Activated T-cell treated with anti-CD3 and anti-CD28 coated beads, Interleukin-2, amount 50 U/mL, for 24 hours (primary cell): ENCODE measurements at places on chromosomes 13 and 19.

DNA sequence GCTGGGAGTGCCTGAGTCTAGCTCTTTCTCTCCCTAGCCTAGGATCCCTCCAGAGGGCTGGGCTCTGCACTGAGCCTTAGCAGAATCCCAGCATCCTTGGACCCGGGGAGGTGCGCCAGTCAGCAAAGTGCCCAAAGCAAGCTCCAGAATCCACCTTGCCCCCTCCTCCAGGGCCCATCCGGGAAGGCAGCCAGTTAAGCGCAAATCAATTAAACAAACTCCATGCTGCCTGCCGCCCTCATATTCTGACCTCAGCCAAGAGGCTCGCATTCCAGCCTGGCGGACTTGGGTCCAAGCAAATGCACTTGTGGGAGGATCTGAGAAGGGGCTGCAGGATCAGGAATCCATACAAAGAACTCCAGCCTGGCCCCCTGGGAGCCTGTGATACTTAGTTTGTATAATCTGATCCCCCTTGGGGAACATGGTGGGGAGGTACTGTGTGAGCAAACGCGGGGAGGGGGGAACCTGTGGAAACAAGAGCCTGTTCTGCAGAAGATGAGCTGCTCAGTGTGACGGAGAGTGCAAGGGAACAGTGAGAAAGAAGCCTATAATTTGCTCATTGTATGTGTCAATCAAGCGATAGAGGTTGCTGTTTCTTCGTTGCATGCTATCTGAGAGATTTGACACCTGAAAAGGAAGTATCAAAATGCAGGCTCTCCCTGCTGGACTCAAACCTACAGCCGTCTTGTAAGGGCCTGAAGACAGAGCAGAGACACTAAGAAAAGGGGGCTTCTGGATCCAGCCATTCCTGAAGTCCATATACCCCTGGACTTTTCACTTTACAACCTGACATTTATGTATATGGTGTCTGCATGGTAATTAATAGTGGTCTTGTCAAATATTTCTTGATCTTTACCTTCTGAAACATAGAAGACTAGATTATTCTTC, 29.4 kb downstream of the ZNRF4 start:
- DNase-seq: no peak

DNA sequence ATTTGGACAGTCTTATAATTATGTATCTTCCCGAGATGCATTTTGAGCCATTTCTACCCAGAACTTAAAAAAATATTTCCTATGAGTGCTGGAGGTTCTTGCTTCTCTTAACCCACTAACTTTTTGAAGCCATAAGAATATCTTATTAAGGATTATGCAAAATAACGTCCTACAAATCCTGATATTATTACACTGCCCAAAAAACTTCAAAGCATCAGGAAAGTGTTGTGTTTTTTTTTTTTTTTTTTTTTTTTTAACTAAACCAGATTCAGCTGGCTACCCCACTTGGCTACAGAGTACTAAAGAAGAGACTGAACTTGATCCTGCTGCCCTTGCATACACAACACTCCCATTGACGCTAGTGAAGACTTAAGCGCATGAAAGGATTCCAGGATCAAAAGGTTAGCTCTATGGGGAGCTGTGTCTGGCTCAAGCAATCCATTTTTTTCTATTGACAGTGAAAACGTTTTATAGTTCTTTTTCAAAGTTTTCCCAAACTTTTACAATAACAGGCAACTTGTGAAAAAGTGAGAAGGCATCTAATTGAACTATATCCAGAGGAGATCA, 141.4 kb downstream of the KCNRG start:
- DNase-seq: no peak

GRCh38 chr13:90719461-90719860, 628.0 kb upstream of the MIR17HG start:
- no peak for DNase-seq

DNA sequence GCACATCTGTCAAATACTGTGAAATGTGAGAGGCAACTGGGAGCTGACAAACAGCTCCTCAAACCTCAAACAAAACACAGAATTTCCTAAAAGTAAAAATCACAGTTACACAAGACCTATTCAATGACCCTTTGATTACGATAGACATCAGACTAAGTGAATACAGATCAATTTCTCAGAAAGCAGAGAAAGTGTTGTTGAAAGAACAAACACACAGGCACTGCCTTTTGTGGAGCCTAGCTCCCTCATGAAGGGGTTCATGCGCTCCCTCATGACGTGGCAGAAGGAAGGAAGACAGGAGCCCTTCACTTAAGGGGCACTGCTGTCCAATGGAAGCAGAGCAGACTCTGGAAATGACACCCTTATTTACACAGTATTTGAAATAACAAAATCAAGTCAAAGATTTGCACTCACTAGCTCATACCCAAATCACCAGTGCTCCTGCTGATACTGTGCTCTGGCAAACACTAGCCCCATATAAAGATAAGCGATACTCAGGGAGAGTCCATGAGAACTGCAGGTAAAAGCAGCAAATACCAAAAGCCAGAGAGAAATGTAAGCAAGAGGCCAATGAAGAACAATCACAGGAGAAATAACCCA, 144.9 kb downstream of the KLF12 start:
- DNase-seq: no peak

- no peak for DNase-seq
These were observed 45.6 kb downstream of the ANKRD10 start for GRCh38 chr13:110869231-110869804.

- no peak for DNase-seq
These were observed 27.9 kb upstream of the KLF2 start for GRCh38 chr19:16296713-16297112.

- DNase-seq: peak; percentile 42
These were observed 17.0 kb upstream of the KCNN1 start for GRCh38 chr19:17949956-17950309.

- DNase-seq: no peak
These were observed 83.5 kb upstream of the STARD13 start for GRCh38 chr13:33369073-33369472.

GRCh38 chr19:18280247-18281081, 958 bp downstream of the JUND start:
- peak; percentile 86 for DNase-seq

GRCh38 chr13:100532836-100533435, 55.7 kb downstream of the GGACT start:
- DNase-seq: peak; percentile 8

- peak; percentile 74 for DNase-seq
These were observed 13.2 kb upstream of the ASF1B start for GRCh38 chr19:14149509-14149994.

DNA sequence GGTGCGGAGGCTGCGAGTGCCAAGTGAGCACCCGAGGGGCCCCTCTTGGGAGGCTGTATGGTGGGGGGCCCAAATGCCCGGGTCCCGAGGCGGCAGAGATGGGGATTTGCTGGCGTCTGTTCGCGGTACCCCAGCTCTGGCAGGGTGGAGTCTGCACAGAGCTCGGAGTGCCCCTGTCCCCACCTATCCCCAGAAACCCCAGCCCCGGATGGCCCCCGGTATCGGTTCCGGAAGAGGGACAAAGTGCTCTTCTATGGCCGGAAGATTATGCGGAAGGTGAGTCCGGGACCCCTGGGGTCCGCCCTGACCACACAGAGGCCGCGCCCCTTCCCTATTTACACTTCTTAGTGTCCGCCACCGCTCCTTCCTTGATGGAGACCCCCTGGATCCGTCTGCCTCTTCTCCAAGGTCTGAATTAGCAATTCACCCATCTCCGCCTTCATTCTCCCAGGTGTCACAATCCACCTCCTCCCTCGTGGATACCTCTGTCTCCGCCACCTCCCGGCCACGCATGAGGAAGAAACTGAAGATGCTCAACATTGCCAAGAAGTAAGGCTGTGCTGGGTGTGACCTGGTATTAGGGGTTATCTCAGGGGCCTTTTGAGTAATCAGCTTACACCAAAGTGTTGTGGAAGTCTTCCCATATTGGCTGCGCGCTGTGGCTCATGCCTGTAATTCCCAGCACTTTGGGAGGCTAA, 630 bp downstream of the PNPLA6 start:
- DNase-seq: no peak

DNA sequence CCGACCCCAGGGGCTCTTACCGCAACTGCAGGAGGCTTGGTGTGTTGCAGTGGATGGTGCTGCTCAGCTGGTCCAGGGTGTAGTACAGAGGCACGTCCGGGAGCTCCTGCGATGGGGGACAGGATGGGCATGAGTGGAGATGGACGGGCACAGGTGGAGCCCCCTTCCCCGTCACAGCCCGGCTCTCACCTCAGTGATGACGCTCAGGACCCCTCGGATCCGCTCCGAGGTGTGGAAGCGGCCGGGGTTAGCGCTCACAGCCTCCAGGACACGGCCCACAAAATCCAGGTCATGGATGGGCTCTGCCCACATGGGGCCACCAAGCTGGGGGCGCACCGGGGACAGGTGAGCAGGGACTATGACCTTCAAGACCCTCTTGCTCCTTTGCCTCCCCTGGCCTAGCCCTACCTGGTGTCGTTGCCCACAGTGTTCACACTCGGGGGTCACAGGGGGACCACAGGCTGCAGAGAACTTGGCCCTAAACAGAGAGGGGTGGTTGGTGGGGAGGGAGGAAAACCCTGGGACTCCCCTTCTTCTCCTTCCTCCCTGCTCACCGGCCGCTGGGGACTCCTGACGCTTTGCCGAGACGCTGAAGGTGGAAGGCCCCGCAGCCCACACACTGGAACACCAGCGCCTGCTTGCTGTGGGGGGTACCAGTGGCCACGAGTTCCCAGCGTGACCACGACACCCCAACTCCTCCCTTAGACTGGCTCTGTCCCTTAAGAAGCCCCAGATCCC, 6.9 kb upstream of the LYL1 start:
- DNase-seq: no peak

DNA sequence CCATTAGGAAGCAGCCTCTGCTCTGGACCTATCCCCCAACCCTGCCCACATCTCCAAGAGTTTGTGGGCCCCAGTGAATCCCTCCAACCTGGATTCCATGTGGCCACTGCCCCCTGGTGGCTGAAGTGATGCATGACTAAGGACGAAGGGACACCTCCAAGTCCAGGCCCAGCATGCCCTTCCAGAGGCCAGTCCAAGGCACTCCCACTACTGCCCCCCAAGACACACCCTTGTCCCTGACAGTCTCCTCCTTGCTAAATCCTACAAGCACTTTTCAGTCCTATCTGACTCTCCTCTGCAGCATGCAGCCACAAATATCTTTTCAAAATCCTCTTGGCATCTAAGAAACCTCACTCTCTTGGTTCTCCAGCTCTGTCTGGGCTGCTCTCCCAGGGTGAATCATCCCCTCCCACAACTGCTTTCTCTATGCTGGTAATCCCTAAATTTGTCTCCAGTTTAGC, 33.0 kb downstream of the DEDD2 start:
- DNase-seq: peak; percentile 81

DNA sequence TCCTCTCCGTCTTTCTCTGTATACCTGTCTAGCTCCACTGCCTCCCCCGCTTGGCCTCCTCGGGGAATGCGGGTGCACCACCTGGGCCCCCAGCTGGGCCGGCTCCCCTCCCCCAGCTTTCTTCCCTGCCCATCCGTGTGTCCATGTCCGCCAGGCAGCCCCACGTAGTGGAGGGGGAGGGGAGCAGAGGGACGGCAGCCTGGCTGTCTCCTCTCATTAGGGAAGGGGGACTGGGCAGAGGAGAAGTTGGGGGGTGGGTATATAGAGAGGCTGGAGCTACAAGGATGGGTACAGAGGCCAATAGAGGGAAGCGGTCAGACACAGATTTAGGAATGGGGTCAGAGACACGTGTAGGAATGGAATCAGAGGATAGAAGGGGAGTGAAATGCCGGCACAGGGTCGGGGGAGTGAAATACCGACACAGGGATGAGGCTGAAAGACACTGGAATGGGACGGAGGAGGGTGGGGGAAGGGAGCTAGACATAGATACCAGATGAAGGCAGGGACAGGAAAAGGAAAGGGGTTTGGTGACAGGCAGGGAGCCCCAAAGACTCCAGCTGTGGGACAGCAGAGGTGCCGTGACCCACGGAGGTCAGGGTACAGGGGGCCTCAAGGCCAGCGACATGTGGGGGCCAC, 2.8 kb downstream of the NECTIN2 start:
- no peak for DNase-seq

DNA sequence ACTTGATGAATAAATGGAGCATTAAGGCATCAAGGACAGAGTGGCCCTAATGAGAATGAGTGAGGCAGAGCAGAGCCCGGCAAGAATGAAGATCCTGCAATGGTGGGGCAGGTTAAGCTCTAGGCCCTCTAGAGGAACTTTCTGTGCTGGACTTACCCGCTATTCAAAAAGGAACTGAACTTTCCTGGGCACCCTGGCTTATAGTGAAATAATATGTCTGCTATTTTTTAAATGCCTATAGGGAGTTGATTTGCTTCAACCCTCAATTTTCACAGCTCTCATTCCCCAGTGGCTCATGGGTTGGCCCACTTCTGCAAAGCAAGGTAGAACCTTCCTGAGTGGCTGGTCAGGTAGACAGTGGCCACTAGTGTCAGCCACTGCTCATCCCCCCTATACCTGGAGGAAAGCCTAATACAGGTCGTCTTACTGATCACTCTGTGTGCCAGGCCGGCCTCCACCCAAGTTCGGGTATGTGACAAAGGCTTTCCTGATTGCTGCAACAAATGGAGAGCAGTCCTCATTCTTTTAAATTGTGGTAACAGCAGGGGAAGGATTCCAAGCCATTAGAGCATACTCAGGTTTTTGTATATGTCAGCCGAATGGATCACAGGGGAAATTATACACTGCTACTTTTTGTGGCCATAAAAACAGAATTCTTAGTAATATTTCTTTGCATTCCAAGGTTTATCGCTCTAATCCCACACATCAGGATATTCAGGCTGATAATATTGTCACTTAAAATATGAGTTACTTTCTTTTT, 103.0 kb downstream of the KL start:
- no peak for DNase-seq

GRCh38 chr19:44552324-44552723, 22.8 kb upstream of the CEACAM20 start:
- peak; percentile 54 for DNase-seq

GRCh38 chr13:93224535-93224934, 2.1 kb upstream of the GPC6 start:
- DNase-seq: no peak

DNA sequence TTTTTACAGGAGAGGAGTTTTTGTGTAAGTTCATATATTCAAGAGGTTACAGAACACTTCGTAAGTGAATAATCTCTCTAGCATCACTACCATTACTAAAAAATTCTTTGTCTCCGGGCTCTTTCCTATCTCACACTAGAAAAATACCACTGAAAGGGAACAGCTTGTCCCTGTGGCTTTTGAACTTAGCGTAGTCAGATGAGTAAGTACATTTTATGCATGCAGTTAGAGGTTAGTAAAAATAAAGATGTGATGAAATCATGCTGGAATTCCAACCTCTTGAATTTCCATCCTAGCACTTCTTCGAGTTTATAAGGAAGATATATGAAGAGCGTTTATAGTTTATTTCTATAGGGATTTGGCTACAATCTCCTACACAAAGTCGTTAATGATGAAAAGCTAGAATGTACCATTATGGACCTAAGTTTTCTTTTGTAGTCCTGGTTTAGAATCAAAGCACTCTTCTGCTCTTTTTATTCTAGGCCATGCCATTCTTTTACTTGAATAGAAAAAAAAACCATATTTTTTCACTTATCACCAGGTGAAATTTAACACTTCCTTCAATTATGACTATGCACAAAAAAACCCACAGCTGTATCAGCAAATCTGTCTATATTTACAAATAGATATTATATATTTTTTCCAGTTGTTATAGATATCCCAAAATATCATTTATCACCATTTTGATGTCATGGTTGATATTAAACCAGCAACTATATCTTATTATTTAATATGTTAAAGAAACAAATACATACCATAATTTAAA, 139.9 kb upstream of the PCDH9 start:
- DNase-seq: no peak

- no peak for DNase-seq
These were observed 138.6 kb upstream of the GPR12 start for GRCh38 chr13:26899202-26899601.

GRCh38 chr13:23087880-23088279, 92.9 kb upstream of the SGCG start:
- DNase-seq: no peak

GRCh38 chr13:20567881-20568528, 1.0 kb downstream of the IFT88 start:
- no peak for DNase-seq
